ENCODE measurements at places on chromosomes 5 and 9.

DNA sequence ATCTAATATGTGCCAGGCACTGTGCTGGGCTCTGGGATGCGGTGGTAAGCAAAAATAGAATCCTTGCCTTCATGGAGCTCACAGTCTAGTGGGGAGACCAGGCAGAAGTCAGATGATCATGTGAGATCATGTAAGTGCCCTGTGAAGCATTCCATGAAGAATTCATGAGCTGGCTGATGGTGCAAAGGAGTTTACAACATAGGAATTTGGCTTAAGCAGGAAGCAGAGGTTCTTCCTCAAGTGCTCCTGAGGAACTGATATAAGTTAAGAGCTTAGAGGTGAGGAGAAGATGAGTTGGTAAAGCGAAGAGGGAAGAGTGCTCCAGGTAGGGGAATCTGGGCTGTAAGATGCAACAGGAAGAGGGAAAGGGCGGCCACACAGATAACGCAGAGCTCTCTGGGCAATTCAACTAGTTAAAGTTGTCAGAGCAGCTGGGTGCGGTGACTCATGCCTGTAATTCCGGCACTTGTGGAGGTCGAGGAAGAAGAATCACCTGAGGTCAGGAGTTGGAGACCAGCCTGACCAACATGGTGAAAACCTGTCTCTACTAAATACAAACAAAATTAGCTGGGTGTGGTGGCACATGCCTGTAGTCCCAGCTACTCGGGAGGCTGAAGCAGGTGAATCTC, 78.5 kb upstream of the SPATA31D4 start:
- no peak for DNase-seq

GRCh38 chr5:76548525-76549229, 74.5 kb downstream of the F2RL2 start:
- no peak for DNase-seq

GRCh38 chr5:75331-76320, 16.3 kb upstream of the PLEKHG4B start:
- DNase-seq, result no peak

DNA sequence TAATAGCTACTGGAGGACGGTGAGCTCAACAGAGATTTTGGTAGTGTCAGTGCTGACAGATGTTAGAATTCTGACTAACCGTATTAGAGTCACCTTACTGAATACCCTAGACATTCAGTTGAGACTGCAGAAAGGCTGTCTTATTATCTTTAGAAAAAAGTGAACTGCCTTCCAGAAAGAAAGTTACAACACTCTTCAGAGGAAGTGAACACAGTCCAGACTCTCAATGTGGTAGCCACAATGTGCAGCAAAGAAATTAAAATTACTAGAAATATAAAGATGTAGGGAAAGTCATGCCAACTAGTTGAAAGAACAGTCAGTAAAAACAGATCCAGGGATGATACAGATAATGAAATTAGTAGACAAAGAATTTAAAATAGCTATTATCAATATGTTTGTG, 47.1 kb upstream of the COL15A1 start:
- DNase-seq, result no peak

GRCh38 chr5:138402640-138403039, 36.2 kb upstream of the REEP2 start:
- DNase-seq, result no peak

GRCh38 chr9:89935115-89935514, 330.3 kb downstream of the GADD45G start:
- DNase-seq, result no peak

DNA sequence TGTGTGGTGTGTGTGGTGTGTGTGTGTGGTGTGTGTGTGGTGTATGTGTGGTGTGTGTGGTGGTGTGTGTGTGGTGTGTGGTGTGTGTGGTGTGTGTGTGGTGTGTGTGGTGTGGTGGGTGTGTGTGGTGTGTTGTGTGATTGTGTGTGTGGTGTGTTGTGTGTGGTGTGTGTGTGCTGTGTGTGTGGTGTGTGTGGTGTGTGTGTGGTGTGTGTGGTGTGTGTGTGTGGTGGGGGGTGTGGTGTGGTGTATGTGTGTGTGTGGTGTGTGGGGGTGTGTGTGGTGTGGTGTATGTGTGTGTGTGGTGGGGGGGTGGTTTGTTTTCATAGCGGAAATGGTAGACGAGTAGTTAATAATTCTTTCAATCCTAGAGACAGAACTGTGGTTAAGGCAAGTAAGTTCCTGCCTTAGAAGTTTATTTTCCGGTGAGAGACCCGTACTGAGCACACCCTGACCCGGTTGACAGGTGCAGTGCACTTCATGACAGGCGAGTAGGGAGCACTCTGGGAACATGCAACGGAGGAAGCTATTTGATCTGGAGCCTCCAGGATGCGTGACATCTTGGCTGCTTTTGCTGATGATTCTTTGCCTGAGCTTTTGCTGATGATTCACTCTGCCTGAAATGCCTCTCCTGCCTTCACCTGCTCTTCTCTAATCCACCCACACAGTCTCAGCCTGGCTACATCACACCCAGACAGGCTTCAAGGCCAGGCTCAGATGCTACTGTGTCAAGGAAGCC, 21.7 kb upstream of the FAT2 start:
- DNase-seq, result no peak

DNA sequence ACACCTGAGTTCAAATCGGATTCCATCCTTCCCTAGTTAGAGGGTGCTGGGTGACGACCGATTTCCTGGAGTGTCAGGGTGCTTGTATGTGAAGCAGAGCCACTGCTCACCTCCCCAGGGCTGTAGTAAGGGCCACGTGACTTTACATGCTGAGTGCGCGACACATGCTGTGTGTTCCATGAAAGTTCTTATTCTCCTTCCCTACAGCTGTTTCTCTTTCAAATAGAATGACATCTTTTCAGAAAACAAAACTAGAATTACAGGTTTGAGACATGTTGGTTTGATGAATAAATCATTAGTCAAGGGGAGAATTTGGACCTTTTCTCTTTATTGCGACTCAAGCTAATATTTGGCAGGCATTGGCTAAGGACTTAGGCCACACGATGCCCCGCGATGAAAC, 113.1 kb downstream of the JMY start:
- no peak for DNase-seq

GRCh38 chr5:61327760-61328753, 4.0 kb upstream of the ZSWIM6 start:
- DNase-seq, result no peak

- DNase-seq, result no peak
Observed at GRCh38 chr9:78781681-78782080, 484.8 kb downstream of the PSAT1 start.

- no peak for DNase-seq
Observed at GRCh38 chr9:125748446-125749099, 1.4 kb downstream of the PBX3 start.

DNA sequence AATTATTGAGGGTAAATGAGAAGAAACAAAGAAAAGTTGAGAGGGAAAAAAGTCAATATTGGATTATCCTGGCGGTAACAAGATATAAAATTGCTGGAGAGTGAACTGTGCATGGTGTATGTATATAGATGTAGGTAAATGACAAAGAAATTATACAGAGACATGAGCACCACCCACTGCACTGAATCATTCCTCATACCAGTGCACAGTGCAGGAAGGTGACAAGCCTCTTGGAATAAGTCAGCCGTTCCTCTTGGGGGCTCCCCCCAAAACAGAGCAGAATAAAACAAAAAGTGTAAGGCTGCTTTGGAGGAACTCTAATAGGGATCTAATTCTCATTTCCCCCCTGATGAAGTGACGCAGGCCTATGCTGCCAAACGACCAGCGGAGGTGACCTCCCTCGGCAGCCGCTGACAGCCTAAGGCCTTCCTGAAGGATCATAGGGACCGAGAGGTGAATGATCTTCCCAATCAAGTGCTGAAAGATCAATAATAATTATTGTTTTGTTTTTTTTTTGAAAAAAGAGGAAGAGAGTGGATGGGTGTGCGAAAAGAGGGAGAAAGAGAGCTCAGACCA, 245.0 kb downstream of the PSAT1 start:
- no peak for DNase-seq

DNA sequence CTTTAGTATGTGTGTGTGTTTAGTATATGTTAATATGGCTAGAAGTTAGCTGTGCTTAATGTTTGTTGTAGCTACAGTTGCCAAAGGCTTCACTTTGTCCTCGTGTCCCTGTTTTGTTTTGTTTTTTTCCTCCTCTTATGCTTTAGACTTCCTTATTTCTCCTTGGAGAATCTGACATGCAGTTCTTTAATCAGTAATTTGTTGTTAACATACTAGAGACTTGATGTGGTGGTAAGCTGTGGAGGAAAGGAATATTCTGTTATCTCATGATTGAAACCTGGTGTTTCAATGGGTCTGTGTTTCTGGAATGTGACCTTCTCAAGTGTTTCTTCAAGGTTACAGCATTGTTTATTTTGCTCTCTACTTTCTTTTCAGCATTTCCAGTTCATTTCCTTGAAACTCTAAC, 515.6 kb upstream of the ST8SIA4 start:
- DNase-seq, result no peak

DNA sequence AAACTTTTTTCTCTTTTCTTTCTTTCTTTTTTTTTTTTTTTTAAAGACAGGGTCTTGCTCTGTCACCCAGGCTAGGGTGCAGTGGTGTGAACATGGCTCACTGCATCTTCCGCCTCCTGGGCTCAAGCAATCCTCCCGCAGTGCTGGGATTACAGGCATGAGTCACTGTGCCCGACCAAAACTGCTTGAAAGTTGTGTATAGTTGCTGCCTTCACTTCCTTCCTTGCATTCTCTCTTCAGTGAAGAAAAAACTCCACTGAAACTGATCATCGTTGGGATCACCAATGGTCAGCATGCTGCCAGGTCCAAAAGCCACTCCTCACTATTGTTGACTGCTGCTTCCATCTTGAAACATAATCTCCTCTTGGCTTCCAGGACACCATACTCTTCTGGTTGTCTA, 66.6 kb upstream of the CTNNA1 start:
- DNase-seq, result no peak

DNA sequence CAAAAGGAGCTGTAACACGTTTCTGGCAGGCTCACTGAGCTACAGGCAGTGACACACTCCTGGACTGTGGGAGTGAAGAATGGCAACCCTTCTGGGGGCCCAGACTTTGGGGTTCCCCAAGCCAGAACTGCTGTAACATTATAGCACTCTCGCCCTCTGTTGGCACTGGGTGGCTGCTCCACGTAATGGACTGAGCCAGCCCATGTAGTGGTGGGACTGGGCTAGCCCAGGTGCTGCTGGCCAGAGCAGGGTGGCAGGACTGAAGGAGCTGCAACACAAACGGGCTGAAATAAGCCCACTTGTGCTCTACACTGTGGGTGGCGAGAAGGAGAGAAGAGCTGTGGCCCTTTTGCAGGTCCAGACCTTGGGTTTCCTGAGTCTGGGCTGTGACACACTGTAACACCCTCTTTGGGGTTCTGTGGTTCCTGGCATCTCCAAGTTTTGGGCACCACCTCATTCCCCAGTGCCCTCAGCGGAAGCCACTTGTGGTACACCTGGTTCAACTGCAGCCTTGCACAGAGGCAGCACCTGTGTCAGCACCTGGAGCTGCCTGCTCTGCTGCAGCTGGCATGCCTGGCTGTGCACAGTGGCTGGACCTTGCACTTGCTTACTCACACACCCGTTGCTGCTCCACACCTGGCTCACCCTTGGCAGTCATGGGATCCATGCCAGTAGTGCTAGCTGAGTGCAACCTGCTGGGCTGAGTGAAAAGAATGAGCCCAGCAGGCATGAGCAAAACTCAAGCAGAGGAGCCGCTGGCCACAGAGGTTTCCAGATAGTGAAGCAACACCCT, 95.0 kb upstream of the PRR16 start:
- no peak for DNase-seq

GRCh38 chr5:54093861-54094260, 216.5 kb downstream of the ARL15 start:
- DNase-seq, result no peak

DNA sequence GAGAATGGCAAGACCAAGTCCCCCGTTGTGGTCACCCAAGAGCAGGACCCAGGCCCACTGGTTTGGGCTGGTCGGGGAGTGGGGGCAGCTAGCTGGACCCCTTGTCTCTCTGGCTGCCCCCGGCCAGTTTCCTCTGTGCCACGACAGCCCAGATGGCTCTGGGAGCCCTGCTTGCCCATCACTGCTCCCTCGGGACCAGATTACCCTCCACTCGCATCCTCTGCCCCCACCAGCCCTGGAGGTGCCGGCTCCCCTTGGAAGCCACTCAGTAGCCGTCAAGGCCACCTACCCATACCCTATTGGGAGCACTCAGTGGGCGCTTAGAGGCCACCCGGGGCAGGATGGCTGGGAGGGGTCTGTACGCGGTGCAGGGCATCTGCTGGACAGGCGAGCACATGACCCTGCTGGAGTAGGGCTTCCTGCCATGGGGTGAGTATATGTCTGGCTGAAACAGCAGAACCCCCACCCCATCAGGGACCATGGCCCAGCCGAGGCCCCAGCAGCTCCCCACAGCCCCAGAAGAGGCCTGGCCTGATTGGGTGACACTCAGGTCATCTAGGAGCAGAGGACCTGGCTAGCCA, 70.0 kb downstream of the ZNF354C start:
- no peak for DNase-seq

DNA sequence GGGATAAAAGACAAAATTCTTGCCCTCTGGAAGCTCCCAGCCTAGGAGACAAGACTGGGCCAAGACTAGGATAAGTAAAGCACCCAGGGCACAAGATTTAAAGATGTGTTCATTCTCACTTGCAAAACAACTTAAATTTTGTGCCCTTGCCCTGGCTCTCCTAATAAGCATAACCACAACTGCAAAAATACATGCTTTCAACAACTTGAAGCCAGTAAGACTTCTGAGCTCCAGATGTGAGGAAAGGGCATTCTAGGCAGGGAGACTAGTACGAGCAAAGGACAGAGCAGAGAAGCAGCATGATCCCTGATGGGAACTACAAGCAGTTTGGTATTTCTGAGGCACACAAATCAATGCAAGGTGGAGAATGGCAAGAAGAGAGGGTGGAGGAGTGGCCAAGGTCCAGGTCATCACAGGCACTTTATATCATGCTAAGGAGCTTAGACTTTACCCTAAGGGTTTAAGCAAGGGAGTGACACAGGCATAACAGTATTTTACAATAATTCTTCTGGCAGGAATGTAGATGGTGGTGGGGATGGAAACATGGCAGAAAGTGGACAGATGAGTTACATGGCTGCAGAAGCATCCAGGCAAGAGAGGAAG, 30.1 kb upstream of the SIL1 start:
- DNase-seq, result no peak

- no peak for DNase-seq
Observed at GRCh38 chr5:154612666-154613065, 134.6 kb upstream of the HAND1 start.

DNA sequence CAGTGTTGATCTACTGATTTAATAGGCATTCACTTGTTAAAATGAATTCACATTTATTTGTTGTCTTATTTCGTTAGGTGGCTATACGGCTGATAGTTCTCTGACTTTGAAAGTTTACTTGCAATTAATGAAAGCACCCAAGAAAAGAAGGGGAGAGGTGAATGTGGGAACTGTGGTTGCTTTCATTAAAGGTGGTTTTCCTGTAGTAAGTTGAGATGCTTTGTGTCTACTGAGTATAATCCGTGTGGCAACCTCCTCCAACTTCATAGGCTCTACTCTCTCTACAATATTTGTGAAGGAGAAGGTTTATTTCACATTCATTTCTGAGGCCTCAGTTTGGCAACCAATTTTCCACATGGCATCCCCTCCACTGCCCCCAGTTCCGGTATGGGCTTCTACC, 12.8 kb upstream of the MACIR start:
- no peak for DNase-seq
